Suprapubic skin (tissue), 4 donors: ENCODE measurements at places on chromosomes 13 and 19.
A peak's percentile ranks its signal among the peaks of the same experiment; 100 is the strongest.

DNA sequence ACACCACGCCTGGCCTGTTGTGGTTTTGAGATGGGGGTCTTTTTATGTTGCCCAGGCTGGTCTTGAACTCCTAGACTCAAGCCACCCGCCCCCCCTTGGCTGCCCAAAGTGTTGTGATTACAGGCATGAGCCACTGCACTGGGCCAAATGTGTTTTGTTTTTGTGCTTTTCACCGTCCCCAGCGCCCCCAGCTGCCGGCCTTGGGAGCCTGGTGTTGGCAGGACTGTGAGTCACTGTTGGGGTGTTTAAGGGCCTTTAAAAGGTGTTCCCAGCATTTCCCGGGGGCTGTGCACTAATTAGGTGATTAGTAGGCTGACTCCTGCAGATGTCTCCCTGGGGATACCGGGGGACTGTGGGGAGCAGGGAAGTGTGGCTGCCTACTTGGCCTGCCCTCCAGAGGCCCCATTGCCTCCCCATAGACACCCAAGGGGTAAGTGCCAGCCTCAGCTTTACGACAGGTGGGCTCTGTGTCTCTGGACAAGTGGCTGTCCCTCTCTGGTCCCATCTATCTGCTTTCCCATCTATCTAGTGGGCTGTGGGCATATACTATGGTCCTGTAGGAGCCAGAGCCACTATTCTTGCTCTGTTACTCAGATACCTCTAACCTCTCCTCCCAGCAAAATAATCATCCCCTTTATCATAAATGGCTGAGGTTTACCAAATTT, 11.8 kb upstream of the TLE5 start:
- no peak for DNase-seq

- DNase-seq = no peak
Measured at GRCh38 chr19:5903056-5903623, 450 bp downstream of the NDUFA11 start.

DNA sequence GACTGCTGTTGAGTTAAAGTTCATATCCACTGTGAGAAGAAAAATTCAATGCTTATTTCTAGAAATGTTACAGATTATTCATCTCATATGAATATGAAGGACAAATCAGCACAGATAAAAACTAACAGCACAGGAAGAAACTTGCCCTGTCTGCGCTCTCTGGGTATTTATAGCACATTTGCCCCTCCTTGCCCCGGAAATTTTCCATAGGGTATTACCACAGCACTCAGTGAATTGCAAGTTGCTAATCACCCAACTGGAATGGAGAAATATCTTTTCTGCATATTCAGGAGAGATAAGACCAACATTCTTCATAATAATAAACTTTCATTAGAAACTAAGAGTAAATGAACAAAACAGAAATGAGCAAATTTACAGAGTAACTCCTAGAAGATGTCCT, 318.0 kb upstream of the KLF12 start:
- no peak for DNase-seq

GRCh38 chr13:24148414-24149235, 11.9 kb upstream of the SPATA13 start:
- no peak for DNase-seq

- no peak for DNase-seq
Measured at GRCh38 chr13:114025714-114026431, 52.0 kb upstream of the C13orf46 start.

DNA sequence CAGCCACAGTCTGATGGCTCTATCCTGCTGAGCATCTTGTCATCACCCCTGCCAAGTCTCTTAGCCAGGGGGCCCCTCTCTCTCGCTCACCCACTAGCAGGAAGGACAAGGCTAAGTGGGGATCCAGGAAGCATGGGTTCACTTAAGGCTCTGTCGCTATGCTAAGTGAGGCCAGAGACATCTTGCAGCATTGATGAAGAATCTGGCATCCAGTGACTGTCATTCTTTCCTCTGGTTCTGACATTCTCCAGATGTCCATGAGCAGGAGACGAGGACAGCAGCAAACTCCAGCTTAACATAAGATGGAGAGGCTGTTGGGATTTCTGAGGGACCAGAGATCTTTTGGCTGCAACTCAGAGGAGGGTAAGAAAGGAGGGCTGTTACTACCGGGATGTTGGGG, 230.2 kb downstream of the TSHZ3 start:
- DNase-seq = no peak

- DNase-seq = no peak
Measured at GRCh38 chr13:27617881-27618321, 2.4 kb downstream of the LNX2 start.

DNA sequence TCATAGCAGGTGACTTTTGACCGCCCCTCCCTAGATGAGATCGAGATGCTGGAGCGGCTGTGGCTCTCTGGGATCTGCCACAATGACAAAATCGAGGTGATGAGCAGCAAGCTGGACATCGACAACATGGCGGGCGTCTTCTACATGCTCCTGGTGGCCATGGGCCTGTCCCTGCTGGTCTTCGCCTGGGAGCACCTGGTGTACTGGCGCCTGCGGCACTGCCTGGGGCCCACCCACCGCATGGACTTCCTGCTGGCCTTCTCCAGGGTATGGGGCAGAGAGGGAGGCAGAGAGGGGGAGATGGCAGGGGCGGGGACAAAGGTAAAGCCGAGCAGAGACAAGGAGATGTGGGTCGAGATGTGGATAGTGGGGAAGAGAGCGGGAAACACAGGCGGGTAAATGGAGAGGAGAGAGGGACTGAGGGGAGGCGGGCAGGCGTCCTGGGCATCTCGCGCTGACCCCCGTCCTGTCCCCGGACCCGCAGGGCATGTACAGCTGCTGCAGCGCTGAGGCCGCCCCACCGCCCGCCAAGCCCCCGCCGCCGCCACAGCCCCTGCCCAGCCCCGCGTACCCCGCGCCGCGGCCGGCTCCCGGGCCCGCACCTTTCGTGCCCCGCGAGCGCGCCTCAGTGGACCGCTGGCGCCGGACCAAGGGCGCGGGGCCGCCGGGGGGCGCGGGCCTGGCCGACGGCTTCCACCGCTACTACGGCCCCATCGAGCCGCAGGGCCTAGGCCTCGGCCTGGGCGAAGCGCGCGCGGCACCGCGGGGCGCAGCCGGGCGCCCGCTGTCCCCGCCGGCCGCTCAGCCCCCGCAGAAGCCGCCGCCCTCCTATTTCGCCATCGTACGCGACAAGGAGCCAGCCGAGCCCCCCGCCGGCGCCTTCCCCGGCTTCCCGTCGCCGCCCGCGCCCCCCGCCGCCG, 3.4 kb upstream of the GRWD1 start:
- no peak for DNase-seq

- DNase-seq = no peak
Measured at GRCh38 chr19:8109455-8109854, 39.9 kb downstream of the FBN3 start.

GRCh38 chr19:35977446-35978222, 17.4 kb upstream of the SDHAF1 start:
- no peak for DNase-seq

DNA sequence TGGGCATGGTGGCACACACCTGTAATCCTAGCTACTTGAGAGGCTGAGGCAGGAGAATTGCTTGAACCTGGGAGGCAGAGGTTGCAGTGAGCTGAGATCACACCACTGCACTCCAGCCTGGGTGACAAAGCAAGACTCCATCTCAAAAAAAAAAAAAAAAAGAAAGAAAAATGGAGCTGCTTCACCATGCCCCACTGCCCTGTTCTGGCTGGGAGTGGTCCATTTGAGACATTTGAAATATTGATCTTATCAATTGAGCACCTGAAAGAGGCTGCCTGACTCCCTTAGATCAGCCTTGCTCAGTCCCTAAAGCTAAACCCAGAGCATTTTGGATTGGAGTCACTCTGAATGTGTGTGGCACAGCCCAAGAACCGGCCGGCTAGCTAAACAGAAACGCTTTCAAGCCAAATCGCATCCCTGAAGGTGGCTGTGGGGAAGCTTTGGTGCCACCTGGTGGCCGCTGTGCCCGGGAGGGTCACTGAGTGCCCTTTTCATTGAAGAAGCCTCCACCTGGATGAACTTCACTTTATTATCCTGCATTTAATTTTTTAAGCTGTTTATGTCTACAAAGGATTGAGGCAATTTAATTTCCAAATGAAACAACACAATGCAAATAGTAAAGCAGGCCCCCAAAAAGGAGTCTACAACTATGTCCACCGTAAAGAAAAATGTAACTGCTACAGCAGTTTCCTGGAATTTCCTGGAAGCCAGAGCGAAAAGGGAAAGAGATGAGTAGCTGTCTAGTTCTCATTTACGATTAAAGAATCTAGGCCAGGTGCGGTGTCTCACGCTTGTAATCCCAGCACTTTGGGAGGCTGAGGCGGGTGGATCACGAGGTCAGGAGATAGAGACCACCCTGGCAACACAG, 53.1 kb upstream of the SERPINE3 start:
- no peak for DNase-seq

GRCh38 chr13:101139081-101139480, 277.2 kb downstream of the NALCN start:
- DNase-seq = no peak

DNA sequence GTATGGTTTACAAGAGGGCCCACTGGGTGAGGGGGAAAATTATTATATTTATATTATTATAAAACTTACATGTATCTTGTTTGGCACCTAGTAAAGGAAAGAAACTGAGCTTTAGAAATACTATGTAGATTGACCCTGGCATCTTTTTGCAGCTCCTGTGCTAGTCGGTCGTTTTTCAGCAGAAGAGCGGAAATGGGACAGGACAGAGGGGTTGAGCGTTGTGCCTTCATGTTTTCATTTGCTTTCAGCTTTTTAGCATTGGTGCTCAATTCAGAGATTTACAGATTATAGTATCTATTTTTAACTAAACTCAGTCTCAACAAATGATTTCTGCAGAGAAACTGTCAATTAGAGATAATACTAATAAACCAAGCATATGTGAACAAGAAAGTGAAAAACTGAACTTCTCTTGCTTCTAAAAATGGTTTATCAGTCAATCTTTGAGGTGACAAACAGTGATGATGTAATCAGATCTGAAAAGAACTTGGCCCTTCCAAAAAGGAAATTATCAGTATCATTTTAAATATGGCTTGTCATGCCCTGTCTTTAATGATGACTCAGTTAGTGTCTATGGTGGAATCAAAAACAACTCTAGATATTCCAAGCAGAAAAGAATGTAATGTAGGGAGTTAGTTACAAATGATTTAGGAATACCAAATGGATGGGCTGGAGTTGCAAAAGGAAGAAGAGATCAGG, 56.9 kb upstream of the KCTD4 start:
- DNase-seq = no peak

DNA sequence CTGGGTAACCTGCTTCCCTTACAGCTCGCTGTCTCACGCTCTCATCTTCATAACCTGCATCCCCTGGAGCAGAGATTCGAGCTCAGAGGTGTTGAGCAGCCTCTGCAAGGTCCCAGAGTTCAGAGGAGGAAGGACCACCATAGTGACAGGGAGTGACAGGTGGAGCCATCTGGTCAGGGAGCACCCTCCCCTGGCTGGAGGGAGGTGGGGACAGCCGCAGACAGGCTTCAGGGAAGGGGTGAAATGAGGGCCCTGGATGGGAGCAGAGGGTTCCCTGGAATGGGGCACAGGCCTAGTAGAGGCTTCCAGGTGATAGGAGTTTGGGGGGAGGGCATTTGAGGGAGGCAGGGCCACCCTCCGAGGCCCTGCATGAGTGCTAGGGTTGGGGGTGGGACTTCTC, 82.1 kb downstream of the ZNF429 start:
- no peak for DNase-seq

DNA sequence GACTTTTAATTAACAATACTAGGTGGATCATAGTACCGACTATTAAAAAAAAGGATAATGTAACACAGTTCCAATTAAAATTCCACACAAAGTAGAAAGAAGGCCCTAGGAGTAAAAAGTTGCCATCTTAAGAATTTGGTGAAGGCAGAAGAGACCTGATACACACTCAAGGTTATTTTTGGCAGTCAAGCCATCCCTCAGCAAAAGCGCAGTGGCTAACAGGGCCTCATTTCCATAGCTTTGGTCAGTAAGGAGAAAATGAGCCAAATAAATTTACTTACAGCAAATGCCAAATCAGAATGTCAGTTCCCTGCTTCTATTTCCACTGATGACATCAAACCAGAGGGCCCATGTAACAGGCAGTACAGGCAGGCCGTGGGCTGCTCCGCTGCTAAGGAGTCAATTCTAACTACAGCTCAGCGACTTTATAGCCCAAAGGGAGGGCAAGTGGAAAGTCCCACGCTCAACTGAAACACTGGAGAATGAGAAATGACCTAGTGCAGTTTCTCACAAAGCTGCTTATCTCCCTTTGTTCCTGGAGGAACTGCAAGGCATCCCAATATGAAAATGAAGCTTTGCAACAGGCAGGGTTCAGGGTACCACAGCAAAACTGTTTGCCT, 6.3 kb downstream of the ARGLU1 start:
- DNase-seq = no peak

GRCh38 chr13:23321535-23322241, 111.8 kb downstream of the SACS start:
- no peak for DNase-seq

- no peak for DNase-seq
Measured at GRCh38 chr19:51571599-51571998, 516 bp downstream of the ZNF175 start.

DNA sequence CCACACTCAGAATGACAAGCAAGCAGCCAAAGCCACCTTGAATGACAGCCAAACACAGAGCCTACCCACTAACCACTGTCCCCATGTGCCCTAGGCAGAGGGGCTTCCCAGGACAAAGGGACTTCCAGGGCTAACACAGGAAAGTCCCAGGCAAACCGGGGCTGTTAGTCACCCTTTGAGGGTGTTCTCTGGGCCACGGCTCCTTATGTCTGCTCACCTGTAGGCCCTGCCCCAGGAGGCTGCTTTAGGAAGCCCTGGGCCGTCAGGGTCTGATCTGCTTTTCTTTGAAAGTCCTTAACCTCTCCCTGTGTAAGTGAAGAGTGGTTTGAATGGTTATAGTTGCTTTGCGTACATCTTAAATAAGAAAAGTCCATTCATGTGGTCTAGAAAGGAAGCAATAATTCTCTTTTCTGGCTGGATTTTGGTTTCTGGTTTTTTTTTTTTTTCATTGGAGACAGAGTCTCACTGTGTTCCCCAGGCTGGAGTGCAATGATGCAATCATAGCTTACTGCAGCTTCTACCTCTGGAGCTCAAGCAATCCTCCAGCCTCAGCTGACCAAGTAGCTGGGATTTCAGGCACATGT, 161.4 kb downstream of the EFNB2 start:
- no peak for DNase-seq

GRCh38 chr19:2083174-2083854, 12.8 kb downstream of the MOB3A start:
- DNase-seq = no peak

- DNase-seq = no peak
Measured at GRCh38 chr13:73177916-73178565, 119.2 kb downstream of the KLF5 start.

- no peak for DNase-seq
Measured at GRCh38 chr19:51824281-51825005, 29.5 kb downstream of the FPR3 start.

- no peak for DNase-seq
Measured at GRCh38 chr19:45160870-45161737, at the start of gene NKPD1. Gene NKPD1, minus strand, starts transcription at chr19:45160982. Its CDS starts 832 bp downstream, at chr19:45160150.

- DNase-seq = peak; percentile 92
Measured at GRCh38 chr19:50368649-50369570, 3.5 kb upstream of the NAPSA start.

DNA sequence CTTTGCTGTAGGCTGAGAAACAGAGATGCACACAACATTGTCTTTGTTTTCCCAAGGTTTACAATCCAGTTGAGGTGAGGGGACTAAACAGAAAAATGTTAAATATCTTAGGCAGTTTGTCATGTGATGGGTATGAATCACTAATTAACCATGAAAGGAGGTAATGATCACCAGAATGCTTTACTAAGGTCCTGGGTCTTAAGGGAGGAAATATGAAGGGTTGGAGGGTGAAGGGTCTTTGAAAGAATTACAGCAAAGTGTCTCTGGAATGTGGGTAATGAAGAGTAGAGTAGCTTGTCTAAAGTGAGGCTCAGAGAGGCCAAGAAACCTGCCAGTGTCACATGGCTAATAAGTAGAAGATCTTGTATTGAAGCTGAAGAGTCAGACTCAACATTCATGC, 19.0 kb downstream of the BIVM start:
- no peak for DNase-seq
